Activated CD8-positive, alpha-beta memory T cell treated with anti-CD3 and anti-CD28 coated beads for 4 hours (primary cell): ENCODE measurements at places on chromosomes 2 and 18.

GRCh38 chr2:216283038-216283900, 89.0 kb downstream of the MARCHF4 start:
- no peak for DNase-seq

DNA sequence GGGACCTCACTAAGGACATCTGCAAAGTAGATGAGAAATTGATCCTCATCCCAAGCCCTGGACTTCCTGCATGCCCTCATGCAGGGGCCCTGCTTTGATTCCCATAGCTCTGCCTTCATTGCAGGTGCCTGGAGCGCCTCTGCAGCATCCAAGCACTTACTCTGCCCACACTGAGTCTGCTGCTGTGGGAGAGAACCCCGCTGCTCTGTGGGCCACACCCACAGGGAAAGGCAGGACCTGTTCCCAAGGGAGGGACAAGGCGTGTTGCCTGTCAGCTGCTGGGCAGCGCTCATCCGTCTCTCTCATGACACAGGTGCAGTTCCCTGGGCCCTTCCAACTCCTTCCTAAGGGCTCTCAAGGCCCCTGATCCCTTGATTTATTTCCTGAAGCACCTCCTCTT, 266.8 kb upstream of the SMIM21 start:
- no peak for DNase-seq

GRCh38 chr2:45332567-45332966, 278.5 kb downstream of the SRBD1 start:
- DNase-seq: no peak

DNA sequence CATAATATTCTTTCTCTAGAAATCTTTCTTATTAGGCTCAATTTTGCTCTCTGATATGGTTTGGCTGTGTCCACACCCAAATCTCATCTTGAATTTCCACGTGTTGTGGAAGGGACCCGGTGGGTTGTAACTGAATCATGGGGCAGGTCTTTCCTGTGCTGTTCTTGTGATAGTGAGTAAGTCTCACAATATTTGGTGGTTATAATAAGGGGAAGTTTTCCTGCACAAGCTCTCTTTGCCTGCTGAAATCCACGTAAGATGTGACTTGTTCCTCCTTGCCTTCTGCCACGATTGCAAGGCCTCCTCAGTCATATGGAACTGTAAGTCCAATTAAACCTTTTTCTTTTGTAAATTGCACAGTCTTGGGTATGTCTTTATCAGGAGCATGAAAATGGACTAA, 73.8 kb downstream of the CAVIN2 start:
- no peak for DNase-seq

- no peak for DNase-seq
These were observed 57.2 kb downstream of the SF3B1 start for GRCh38 chr2:197377670-197378069.
